ENCODE measurements at places on chromosomes 3 and 15.

GRCh38 chr3:46356276-46356675 is 2.4 kb downstream of the CCR2 start:
- no peak for DNase-seq

DNA sequence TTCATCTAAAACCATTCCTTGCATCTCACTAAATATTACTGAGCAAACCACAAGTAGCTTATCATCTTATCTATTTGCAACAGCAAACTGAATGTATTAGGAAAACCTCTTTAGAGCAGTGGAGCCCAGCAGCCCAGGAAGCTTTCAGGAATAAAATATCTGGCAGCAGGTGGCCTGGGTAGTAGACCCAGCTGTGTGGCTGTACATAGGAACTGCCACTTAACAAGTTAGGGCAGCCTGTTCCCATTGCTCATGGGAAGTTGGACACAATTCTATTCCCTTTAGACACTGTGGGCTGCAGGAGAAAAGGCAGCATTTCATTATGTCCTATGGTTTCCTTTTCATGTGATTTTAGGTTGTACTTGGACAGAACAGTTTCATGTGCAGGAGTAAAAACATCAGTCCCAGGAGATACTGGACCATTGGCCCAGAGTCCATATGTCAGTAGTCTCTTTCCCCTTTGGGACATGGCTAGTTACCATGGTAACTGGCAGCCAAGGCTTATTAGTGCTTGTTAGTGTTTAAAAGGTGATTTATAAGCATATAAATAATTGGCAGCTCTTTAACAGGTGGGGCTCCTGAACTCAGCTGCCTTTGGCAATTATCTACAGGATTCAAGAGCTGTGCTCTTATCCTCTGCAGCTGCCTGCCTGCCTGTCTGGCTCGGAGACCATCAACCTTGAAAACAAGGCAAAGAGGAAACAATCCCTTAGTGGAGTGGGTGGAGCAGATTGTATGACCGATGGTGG is 28.9 kb upstream of the LSAMP start:
- no peak for DNase-seq

GRCh38 chr15:77870195-77871065 is 207.1 kb downstream of the TBC1D2B start:
- peak; percentile 65 for DNase-seq

- DNase-seq, result peak; percentile 27
Measured at GRCh38 chr3:136819731-136820679, 1.1 kb downstream of the SLC35G2 start.

GRCh38 chr3:46324036-46324435 is 29.9 kb upstream of the CCR2 start:
- no peak for DNase-seq

- DNase-seq, result no peak
Measured at GRCh38 chr3:109430911-109431563, 93.7 kb upstream of the DPPA4 start.

DNA sequence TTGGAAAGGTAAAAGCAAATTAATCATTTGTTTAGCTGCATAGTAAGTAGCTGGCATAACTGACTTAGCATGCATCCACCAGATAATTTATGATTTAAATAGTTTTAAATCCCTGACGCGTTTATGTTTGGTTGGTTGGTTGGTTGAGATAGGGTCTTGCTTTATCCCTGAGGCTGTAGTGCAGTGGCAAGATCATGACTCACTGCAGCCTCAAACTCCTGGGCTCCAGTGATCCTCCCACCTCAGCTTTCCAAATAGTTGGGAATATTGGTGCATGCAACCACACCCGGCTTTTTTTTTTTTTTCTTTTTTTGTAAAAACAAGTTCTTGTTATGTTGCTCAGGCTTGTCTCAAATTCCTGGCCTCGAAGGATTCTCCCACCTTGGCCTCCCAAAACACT is 263.4 kb downstream of the MCTP2 start:
- no peak for DNase-seq

DNA sequence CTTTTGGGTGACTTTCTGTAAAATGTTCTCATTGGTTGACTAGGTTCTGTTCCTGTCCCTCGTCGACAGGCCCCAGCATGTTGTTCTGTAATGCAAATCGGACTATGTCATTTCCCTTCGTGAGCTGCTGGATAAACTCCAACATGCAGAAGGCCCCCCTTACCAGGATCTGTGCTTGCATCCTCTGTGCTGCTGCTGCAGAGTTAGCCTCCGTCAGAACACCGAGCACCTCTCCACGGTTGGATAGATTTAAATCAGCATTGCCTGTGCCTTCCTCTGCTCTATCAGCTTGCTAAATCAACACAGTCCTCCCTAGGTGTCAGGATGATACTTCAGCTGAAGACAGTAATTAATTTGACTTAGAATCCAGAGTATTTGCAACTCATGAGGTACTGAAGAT is 12.7 kb upstream of the MINDY4B start:
- DNase-seq, result no peak

GRCh38 chr3:141864281-141864970 is 12.0 kb upstream of the ATP1B3 start:
- no peak for DNase-seq

Data from mucosa of gallbladder (tissue), 1 donor.